ENCODE measurements at places on chromosomes 12 and 14.

DNA sequence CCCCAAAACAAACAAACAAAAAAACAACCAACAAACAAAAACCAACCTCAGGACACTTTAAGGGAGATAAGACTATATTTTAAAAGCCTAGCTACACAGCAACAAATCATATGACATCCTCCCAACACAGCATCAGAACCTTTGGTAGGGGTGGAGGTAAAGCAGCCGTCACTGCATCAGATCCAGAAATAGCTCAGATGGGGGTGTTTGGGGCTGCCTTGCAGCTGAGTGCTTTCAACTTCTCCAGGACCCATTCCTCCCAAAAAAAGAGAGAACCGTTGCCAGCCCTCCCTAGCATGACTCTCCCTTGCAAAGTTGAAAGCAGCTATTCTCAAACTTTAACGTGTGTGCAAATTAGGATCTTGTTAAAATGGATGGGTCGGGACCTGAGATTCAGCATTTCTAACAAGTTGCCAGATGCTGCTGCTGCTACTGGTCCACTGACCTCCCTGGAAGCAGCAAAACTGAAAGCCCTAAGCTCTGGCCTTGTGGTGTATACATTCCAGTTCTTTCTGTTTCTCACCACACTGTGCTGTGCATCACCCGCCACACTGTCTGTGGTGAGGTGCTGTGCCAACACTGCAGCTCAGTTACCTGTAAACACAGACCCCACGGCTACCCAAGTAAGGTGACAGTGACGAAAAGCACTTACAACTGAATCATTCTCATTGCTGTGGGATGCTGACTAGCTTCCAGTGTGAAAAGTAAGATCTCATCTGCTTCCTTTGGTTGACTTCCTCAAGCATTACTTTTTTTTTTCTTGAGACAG lies 54.0 kb downstream of the SLC38A1 start:
- no peak for DNase-seq

DNA sequence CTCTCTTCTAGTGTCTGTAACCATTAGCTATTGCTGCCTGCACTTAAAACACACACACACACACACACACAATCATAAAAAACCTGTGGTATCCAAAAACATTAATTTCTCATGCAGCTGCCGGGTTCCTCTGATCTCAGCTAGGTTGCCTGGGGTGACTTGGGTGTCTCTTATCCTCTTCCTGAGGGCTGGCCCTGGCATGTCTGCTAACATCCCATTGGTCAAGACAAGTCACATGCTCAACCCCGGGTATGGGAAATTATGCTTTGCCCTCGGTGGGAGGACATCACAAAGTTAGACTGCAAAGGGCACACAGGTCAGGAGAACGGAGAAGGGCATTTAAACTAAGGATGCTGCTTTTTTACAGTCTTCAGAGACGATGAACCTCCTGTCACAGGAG lies 55.7 kb downstream of the TRPV4 start:
- no peak for DNase-seq

- DNase-seq, result no peak
Measured at GRCh38 chr14:24053548-24054323, 1.9 kb downstream of the CARMIL3 start.

DNA sequence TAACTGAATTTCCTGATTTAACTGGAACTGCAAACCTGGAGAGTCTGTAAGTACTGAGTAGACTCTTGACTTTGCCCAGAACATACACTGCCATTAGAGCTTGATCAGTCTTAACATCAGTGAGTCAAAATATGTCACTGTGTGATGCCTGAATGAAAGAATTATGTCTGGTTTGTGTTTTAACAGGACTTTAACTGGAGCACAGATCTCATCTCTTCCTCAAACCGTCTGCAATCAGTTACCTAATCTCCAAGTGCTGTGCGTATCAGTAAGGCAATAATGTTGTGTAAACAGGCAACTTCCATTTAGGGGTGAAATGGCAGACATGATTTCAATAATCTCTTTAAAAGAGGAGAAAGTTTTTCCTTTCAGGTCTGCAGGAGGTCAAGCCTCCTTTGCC lies 97.0 kb downstream of the ZFC3H1 start:
- DNase-seq, result no peak

DNA sequence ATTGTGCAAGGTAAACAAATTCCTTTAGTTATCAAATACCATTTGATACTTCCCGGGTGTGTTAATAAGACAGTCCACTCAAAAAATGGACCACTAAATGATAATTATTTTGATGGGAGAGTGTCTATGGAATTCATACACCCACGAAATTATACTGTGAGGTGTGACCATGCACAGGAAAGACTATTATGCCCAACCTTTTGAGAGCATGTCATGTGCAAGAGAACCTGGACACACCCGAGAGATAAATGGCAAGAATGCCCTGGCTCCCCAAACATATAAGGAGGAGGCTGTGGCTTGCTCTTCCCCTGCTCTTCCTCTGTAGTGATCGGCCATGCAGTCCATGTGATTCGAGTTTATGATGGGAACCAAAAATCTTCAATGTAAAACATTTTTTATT lies 119.5 kb upstream of the BCL2L14 start:
- DNase-seq, result no peak

DNA sequence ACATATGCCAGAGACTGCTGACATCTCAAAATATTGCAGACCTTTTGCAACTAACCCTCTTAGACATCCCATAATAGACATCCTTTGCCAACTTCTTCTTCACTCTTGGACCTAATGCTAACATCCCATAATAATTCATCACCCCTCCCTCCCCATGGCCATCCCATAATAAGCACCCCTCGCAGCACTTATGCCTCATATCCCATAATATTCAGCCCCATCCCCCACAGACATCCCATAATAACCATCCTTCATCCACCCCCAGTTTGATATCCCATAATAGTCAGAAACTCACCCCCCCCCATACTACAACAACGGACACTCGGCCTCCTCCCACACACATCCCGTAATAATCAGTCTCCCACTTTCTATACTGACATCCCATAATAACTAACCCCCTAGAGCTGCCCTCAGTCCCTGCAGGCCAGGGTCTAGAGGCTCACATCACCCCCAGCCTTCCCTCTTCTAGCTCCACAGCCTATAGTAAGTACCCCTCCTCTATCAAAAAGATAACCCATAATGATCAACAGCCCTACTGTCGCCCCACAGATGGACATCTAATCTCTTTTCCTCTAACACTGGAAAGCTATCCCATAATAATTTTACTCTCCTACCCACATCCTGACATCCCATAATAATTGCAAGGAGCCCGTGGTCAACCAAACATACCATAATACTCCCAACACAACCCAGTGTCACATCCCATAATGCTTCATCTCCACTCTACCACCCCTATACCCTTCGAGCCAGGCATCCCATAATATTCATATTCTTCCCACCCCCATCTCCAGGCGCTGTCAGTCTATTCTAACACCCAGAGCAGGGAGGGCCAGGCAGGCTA lies 792 bp upstream of the CHD4 start:
- DNase-seq, result no peak

- DNase-seq, result no peak
Measured at GRCh38 chr12:130713581-130713991, 2.5 kb downstream of the RIMBP2 start.

- no peak for DNase-seq
Measured at GRCh38 chr14:71534506-71534905, 397.7 kb upstream of the RGS6 start.

- no peak for DNase-seq
Measured at GRCh38 chr12:109752117-109753053, 38.8 kb downstream of the FAM222A start.

DNA sequence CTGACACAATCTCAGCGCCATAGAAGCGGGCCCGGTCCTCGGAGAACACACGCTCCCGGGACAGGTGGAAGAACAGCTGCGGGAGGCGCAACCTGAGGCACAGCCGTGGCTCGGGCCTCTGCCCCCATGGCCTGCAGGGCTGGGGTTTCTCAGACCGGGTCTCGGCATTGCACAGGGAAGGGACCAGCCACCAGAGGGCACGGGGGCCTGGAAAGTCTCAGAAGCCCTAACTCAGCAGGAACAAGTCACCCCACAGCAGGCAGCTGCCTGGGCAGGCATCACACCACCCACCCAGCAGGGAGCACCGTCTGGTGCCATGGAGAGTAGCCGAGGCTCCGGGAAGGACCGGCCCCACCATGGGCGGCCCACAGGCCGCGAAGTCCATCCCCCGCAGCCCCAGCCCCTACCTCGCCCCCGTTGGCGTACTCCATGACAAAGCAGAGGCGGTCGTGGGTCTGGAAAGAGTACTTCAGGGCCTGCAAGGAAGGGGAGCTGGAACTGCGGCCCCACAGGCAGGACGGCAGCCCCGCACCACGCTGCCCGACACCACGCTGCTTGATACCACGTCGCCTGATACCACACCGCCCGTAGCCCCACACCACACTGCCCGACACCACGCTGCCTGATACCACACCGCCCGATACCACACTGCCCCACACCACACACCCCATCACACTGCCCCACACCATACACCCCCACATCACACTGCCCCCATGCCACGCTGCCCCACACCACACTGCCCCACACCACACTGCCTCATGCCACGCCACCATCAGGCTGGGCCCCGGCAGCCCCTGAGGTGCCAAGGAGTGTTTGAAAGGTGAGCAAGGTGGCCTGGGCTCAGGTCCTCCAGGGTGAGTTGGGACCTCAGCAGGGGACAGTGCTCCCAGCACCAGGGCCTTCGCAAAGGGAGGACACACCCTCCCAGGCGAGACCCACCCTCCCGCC lies 20.8 kb downstream of the SIVA1 start:
- DNase-seq, result no peak

DNA sequence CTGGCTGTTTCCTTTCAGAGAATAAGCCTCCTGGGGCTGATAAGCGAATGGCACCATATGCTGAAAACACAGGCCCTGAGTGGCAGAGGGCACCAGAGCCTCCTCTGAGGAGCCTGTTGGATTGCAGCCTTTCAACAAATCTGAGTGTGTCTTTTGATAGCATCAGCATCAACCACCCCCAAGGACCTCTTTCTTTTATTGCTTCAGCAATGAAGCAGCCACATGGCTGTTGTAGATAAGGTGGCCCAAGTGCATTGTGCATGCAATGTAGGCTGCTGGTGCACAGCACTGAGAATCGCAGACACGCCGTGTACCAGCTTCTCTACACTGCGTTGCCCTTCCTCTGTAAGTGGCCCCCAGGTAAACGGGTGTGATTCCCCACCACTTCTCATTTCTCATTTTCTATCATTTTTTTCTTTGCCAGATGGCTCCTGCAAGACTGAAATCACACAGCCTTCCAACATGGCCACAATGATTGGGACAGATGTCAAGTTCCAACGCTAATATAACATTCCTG lies 191.7 kb downstream of the DAD1 start:
- DNase-seq, result no peak

GRCh38 chr14:71783786-71784185 lies 148.4 kb upstream of the RGS6 start:
- DNase-seq, result no peak

GRCh38 chr14:103332143-103332919 lies 1.7 kb upstream of the EIF5 start:
- DNase-seq, result no peak

GRCh38 chr12:53616950-53617349 lies 9.2 kb downstream of the ATF7 start:
- DNase-seq, result no peak

DNA sequence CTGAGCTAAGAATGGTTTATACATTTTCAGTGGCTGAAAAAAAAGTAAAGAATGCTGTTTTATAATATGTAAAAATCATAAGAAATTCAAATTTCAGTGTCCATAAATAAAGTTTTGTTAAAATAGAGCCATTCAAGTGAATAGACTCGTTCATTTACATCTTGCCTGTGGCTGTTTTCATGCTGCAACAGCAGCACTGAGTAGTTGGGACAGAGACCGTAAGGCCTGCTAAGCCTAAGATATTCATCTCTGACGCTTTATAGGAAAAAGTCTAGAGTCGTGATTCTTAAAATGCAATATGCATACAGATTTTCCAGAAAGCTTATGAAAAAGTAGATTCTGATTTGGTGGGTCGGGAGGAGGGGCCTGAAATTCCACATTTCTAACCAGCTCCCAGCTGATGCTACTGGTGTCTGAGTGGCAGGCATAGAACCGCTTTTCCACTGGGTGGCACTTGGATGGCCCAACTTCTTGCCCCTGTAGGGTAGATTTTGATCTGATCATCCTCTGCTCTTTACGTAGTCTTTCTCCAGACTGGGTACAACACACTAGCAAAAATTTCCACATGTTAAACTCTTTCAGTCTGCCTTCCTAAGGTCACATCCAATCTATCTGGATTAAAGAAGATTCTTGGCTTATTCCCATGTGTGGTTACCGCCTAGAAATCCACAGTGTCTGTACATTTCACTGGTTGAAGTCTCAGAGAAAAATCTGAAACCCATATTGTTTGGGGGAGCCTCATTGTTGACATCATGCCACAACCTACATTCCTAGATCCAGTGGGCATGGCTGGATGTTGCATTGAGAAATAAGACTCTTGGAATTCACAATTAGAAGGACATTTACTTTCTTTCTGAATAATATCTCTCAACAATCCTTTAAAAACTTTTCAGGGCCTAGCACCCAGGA lies 151.2 kb downstream of the C12orf75 start:
- no peak for DNase-seq

DNA sequence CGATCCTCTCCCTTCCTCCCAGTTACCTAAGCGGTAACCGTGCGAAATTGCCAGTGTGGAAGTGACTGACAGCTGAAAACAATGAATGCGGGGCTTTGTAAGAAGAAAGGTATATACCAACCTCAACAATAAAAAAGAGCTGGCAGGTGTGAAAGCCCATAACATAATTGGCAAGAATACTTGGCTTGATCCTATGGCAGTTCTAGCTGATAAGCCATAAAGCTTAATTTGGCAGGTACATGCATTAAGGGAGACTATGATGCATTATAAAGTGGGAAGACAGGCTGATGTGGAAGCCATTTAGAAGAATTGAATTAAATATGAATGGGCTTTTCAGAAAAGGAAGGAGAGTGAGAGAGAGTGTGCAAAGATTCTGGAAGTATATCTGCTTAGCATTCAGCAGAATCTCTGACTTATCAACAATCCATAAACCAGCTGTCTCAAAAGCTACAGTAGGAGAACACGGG lies 71.3 kb downstream of the CRACR2A start:
- no peak for DNase-seq

- DNase-seq, result no peak
Measured at GRCh38 chr12:13242936-13243335, 46.4 kb downstream of the EMP1 start.

DNA sequence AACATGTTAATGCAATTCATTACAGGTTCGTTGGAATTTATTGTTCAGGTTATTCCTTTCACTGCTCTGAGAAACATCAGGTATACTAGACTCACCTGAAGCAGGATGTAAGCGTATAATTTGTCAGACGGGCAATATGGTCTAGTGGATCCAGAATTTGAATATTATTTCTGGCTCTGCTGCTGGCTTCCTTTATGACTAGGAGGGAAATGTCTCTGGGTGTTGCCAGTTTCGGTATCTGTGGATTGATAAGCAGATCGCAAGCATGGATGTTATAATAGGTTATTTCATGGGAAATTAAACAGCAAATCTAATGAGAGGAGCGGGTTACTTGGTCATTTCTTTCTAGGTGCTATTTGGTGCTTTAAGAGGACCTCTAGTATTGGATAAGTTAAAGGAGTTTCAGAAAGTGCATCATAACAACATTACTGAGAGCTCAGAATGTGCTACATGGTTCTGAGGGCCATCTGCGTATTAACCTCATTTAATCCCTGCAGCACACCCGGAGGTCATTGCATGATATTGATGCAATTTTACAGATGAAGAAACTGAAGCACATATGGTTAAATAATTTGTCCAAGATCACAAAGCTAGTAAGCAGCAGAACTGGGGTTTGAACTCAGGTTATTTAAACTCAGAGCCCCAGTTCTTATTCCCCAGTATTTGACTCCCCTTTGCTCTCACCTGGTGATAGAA lies 47.3 kb upstream of the BCAT1 start:
- DNase-seq, result no peak

GRCh38 chr12:93335603-93336162 lies 42.0 kb upstream of the NUDT4 start:
- DNase-seq, result no peak

- DNase-seq, result no peak
Measured at GRCh38 chr14:28831126-28831525, 64.5 kb downstream of the FOXG1 start.
